ENCODE measurements at places on chromosomes 6 and 20.

DNA sequence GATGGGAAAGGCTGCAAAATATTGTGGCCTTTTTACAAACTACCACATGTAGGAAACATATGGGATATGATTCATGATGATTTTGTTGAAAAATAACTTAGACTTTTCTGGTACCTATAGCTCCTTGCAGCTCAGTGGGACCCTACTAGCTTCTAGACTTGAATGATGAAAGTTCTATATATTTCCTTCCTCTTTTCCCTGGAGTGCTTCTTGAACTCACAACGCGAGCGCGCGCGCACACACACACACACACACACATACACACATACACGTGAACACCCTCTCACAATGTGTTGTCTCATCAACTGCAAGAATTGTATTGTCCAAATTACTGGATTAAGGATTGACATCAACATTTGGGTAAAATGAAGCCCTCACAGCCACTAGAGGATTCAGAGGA, 61.9 kb downstream of the TOX2 start:
- no peak for DNase-seq

- no peak for DNase-seq
Observed at GRCh38 chr6:112183271-112183671, 71.1 kb downstream of the LAMA4 start.

DNA sequence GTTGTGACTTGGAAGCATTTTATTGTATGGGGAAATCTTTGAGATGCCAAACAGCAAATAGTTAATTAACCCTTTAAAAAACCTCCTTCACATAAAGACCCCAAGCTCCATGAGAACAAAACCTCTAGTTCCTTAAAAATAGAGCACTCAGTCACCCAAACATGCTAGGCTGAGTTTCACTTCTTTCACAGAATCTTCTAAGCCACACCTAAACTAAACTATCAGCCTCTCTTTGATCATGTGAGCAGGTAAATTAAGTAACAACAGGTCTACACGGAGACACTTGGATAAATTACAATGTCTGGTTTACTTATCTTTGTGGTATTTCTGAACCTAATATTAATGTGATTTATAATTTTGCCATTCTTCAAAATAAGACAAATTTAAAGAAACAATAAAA, 205.2 kb upstream of the MARCKS start:
- DNase-seq = no peak

GRCh38 chr20:45436732-45437485, 21.0 kb downstream of the PIGT start:
- DNase-seq = peak; percentile 64

DNA sequence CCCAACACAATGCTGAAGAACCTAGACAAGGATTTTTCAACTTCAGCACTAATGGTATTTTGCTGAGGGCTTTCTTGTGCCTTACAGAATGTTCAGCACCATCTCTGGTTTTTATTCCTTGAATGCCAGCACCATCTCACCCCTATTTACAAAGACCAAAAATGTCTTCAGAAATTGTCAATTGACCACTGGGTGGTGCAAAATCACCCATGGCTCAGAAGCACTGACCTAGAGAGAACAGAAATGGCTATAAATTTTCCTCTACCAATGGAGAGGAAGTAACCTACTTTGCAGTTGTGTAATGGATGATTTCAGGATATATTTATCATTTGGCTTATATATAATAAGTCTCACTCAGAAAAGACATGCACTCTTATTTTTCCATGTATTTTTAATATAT, 431.0 kb upstream of the IRAK1BP1 start:
- DNase-seq = no peak

- DNase-seq = no peak
Observed at GRCh38 chr20:54067606-54068174, 2.7 kb downstream of the BCAS1 start.

GRCh38 chr6:107064579-107065065, 36.6 kb downstream of the MTRES1 start:
- no peak for DNase-seq

DNA sequence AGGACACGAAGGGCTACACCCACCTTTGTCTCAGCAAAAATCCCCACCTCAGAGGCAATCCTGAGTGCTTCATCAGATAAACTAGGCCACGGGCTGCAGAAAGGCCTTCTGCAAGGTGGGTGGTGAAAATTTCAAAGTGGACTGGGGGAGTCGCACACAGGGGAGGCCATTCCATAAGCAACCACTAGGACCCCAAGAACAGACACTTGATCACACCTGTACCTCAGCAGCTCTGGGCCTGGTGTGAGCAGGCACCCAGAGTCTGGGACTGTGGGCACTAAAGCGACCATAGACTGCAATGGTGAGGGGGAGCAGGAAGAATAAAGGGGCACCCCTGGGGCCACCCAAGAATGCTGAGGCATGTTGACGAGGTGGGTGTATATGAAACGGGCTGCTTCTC, 52.6 kb downstream of the SERAC1 start:
- DNase-seq = no peak

GRCh38 chr6:88709819-88710246, 253.6 kb downstream of the RNGTT start:
- DNase-seq = no peak

All from stimulated activated CD4-positive, alpha-beta T cell treated with anti-CD3 and anti-CD28 coated beads, TNF-alpha, amount 100 ng/mL, for 1 hour (primary cell).